Stimulated activated CD8-positive, alpha-beta memory T cell treated with anti-CD3 and anti-CD28 coated beads, Interleukin-4, amount 100 ng/mL, for 1 hour (primary cell): ENCODE measurements at places on chromosomes 5 and 9.

GRCh38 chr5:154403776-154404387 lies 41.9 kb upstream of the SAP30L start:
- no peak for DNase-seq

DNA sequence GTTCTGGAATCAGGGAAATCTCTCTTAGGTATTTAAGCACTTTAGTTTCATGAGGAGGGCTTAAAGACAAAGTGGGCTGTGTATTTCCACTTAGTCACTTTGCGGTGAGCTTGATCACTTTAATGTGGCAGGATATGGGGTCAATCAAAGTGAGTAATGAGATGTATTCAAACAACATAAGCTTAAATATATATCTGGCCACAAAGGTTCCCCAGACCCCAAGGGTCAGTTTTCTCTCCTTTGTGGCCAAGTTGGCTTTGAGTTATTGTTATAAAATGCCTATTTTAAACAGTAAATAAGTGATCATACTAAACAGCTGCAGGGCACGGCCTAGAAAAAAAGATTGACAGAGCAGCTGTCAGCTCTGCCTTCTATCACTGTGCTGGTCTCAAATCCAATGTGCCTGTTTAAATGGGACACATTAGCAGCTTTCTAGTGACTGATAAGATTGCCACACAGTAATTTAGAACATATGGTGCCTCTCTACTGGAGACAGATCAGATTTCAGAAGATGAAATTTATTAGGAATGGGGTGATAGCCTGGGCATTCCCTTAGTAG lies 363.9 kb downstream of the AGTPBP1 start:
- no peak for DNase-seq

- no peak for DNase-seq
Measured at GRCh38 chr5:40914835-40915234, 5.5 kb downstream of the C7 start.

GRCh38 chr9:136803551-136804508 lies 3.9 kb upstream of the RABL6 start:
- DNase-seq = no peak

GRCh38 chr5:73838901-73839300 lies 212.9 kb downstream of the ARHGEF28 start:
- no peak for DNase-seq

DNA sequence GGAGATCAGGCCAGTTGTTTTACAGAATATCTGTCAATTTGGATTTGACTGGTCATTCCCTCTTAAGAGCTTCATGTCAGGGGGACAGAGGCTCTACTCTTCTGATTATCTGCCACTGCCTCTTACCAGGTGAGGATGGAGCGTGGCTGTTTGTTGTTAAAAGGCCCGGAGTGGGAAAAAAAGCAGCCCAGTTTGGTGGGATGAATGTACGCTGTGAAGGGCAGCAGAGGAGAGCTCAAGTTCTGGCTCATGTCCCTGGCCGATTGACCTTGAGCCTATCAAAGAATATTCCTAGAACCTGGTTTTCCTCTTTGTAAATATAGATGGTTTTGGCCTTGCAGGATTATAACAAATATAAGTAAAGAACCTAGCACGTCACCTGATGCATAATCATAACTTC lies 16.3 kb upstream of the SHB start:
- no peak for DNase-seq

DNA sequence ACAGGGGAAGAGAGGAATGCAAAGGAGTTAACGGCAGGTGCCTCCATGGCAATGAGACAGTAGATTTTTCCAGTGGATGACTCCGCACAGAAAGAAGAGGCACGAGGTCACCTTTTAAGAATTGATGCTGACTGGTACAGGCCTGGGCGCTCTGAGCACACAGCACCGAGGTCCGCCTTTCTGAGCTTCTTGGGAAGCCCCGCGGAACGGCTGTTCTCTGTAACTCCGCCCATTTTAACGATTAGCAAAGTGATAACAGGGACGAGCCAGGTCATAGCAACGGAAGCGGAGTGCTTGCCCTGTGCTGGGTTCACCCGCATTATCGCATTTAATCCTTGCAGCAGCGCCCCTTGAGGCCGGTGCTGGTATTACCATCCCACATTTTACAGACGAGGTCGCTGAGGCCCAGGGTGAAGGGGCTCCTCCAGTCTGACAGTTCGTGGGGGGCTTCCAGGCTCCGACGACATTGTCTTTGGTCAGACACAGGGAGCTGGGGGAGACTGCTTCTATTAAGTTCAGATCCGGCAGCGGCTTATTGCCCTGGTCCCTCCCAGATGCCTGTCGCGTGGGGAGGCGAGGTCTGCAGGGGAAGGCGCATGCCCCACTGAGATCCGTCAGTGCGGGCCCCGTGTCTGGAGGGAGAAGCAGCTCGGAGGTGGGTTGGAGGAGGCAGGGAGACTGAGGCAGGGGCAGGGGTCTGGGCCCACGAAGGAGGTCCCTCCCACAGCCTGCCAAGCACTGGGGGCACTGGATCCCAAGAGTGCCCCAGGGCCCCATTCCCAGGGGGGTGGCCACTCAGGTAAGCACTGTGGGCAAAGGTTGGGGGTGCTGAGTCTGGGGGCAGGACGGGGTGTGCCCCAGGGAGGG lies 22.3 kb upstream of the HMCN2 start:
- peak; percentile 67 for DNase-seq

DNA sequence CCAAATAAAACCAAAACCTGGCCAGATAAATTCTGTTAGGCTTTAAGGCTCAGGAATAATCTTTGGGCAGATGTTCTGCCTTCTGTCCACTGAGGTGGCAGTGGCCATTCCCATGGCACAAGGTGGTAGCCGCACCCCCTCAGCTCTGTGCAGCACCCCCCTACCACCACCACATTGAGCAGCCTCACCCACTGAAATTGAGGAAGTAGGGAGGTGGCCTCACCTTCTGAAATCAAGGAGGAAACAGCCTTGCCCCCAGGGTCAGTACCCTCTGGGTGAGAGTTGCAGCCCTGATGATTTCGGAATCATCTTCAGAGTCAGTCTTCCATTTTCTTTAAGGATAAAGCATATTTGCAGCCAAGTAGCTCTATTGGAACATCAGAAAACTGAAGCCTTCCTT lies 204.8 kb upstream of the PIK3R1 start:
- no peak for DNase-seq

- no peak for DNase-seq
Measured at GRCh38 chr9:8693464-8693863, 893.9 kb upstream of the DMAC1 start.

GRCh38 chr9:96508227-96508940 lies 58.4 kb downstream of the HABP4 start:
- no peak for DNase-seq

DNA sequence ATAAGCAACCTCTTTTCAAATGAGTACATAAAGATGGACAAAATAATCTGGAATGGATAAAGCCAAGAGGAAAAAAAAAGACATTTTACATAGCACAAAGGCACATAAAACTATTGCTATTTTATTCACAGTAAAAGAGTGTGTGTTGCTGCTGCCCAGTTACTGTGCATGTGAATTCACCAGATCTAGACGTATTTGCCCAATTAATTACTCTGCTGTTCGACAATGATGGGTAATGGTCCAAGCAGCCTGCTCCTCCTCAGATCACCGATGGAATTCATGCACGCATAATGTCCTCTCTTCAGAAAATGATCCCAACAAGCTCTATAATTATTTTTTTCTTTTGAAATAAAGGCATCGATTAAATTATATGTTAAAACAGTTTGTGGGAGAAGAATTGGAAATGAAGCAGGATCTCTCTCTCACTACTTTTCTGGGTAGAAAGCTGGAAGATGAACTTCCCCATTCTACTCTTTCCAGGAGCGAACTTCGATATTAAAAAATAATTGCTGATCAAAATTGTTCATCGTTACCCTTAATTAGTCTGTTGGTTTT lies 357.4 kb upstream of the CCNH start:
- DNase-seq = no peak

- DNase-seq = no peak
Measured at GRCh38 chr9:86434039-86434726, 80.0 kb upstream of the TUT7 start.

DNA sequence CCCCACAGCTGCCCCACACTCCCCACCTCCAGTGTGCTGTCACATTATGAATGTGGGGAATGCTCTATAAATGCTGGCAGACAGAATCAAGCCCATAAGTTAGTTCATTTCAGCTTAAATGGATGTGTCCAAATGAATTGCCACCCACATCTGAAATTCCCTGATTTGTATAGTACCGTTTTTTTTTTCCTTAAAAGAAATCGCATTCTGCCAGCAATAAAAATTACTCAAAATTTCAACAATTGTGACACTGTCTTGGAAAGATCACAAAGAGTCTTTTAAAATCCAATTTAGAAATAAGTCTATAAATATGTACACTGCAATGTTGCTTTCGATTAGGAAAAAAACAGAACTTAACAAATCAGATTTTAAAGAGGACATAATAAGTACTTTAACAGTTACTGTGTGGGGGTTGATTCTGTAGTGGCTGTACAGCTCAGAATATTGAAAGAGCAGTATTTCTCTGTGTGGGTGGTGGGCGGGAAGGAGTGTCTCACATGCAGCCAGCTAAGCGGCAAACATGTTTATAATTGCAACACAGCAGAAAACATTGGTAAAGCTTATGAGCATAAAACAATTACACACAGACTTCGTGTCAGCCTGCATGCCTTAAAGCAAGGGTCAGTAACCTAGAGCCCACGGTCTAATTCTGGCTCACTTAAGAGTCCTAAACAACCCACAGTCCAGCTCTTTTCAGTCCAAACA lies 24.9 kb upstream of the CSNK1G3 start:
- no peak for DNase-seq

DNA sequence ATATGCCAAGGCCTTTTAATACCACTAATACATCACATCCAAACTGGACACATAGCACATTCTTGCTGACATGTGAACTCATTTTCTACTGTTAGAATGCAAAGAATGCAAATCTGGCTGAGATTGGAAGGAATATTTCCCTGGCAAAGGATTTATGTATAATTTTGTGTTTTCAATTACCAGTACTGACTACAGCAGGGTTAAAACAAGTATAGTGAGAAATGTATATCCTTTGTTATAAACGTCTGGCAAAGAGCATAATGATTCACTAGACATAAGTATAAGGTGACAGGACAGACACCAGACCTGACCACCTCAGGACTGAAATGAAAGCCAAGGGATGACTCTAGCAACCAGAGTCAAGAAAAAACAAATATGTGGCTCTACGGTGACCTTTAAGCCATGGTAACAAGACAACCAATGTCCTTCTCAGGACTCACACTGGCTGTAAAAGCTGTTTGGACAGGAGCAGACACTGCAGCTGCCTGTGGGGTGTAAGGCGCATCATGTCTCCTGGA lies 95.0 kb downstream of the MRPS27 start:
- DNase-seq = no peak

DNA sequence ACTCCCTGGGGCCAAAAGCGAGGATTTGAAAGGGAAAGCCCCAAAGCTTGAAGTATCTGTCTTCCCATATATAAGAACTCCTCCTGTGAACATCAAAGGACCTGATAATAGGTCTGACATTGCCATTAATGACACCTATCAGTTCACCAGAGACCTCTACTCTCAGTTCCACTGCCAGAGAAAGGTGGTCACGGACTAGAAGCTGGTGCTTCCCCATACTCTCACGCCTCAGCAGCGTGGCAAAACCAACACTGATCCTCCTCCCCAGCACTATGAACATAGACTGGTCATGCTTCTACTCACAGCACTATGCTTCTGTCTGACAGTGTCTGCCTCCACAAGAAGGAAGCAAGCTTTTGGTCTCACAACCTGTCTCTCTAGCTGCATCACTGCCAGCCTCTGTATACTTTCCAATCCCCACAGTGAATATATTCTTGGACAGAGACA lies 37.9 kb downstream of the NRG2 start:
- DNase-seq = no peak

GRCh38 chr5:54278036-54278830 lies 32.1 kb downstream of the ARL15 start:
- DNase-seq = no peak

GRCh38 chr5:7391814-7392692 lies 3.9 kb upstream of the ADCY2 start:
- DNase-seq = no peak

DNA sequence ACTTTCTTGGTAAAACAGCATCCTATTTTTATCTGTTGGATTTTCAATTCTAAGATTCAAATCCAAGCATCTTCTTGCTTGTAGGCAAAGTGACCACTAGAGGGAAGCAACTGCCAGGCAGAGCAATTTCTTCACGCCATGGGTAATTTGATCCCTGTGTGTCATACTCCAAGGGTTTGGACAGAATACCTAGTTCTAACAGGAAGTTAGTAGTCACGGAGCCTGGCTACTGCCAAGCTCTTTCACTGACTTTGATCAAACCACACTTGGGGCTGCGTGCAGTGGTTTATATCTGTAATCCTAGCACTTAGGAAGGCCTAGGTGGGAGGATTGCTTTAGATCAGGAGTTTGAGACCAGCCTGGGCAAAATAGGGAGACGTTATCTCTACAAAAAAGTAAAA lies 473.6 kb upstream of the TNC start:
- no peak for DNase-seq

- DNase-seq = no peak
Measured at GRCh38 chr5:147483961-147484707, 25.7 kb downstream of the DPYSL3 start.

DNA sequence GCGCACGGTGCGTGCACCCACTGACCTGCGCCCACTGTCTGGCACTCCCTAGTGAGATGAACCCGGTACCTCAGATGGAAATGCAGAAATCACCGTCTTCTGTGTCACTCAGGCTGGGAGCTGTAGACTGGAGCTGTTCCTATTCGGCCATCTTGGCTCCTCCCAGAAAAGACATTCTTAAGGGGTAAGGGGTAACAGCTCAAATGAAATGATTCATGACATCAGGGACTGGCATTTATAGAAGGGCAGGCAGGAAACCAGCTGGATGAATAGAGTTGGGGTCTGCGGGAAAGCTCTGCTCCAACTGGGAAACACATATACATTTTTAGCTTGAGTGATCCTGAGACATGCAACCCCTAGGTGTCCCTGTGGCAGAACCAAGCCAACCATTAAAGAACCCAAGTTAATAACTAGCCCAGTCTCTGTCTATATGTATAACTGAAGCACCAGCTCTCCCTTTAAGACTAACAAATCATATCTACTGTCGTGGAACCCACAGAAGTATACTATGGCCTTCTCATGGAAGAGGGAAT lies 119.3 kb downstream of the LMNB1 start:
- DNase-seq = no peak

DNA sequence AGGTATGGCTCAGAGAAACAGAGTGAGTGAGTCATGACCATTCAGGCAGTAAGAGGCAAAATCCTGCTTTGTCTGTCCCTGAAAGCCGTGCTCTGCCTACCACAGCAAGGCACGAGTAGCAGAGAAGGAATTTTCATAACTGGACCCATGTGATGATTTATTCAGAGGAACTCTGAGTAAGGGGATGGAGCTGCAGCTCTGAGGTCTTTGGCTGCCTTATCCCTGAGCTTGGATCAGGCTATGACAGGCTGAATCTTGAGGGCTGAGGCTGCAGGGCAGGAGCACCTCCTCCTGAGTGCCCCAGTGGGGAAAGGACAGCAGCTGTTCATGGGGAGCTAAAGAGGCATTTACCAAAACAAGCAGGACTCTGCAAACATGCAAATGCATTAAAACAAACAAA lies 183.4 kb downstream of the PAPPA start:
- DNase-seq = no peak

- DNase-seq = no peak
Measured at GRCh38 chr5:125560476-125561225, 814.2 kb upstream of the ZNF608 start.
